ENCODE measurements at places on chromosomes 4 and X. TPM values are rescaled to one million over a fixed set of nuclear protein-coding genes. Genes with fewer than 3 reads are reported as not detected.
A peak's percentile ranks its signal among the peaks of the same experiment; 100 is the strongest.

DNA sequence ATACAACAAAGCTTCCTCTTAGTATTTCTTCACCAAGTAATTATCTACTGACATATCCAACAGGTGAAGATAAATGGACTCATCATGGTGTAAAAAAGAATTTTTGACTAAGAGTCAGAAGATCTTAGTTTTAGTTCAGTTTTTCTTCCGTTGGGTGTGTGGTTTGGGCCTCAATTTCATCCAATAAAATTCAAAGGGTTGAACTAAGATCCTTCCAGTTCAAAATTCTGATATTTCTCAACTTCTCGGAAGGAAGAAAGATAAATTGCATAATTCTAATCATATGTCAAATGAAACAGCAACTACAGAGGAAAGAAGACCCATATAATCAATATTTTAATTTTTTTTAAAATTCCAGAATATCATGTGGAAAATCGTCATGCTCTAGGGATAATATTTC lies 192.7 kb downstream of the SPRY1 start:
- H3K4me1 ChIP-seq, result no peaks in the 10 kb centered on the region
- DNase-seq, result no peak
- H3K36me3 ChIP-seq, result no peaks in the 10 kb centered on the region
- H3K4me3 ChIP-seq, result no peak overlapping the region
- H3K27ac ChIP-seq, result no peak overlapping the region

DNA sequence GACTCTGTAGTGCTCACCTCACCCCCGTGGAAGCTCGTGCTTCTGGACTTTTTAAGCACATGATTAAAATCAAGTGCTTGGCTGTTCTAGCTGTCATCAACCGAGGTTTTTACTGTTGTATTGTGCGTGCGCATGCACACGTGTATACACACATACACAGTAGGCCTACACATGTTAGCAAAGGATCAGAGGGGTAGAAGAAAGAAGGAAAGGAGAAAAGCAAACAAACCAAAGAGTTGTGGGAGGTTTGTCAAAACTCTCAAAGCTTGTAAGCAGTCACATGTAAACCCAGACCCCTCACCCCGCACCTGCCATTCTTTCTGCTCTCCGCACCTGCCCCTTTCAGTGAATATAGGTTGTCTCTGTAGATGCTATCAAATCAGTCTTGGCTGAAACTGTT lies 311.8 kb downstream of the HS3ST1 start:
- no peak for DNase-seq
- no peaks in the 10 kb centered on the region for H3K36me3 ChIP-seq
- no peak overlapping the region for H3K4me3 ChIP-seq
- no peak overlapping the region for H3K27ac ChIP-seq
- no peaks in the 10 kb centered on the region for H3K4me1 ChIP-seq
- peaks cover 3% of the 10 kb centered on the region for H3K27me3 ChIP-seq

GRCh38 chrX:121256647-121257046 lies 209.2 kb downstream of the GLUD2 start:
- H3K4me1 ChIP-seq, result peaks cover 17% of the 10 kb centered on the region
- H3K4me3 ChIP-seq, result no peak overlapping the region
- no peak overlapping the region for H3K27ac ChIP-seq

DNA sequence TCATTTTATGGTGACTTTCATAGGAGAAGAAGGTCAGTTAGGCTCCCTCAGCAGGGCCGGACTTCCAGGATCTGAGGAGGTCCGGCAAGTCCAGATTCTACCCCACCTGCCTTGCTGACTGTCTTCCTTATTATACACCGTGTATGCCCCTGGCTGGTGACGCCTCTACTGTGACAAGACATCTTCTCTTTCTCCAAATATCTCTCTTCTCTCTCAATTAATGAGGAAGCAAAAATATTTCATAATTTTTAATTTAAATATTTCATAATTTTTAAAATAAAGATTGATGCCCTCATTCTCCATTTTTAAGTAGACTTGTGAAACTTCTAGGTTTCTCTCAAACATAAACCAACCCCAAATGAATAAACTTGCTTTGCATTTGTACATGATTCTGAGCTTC lies 202.5 kb downstream of the NSUN7 start:
- no peak overlapping the region for H3K27ac ChIP-seq
- no peak overlapping the region for H3K4me3 ChIP-seq
- DNase-seq, result no peak

- no peak for DNase-seq
- H3K36me3 ChIP-seq, result no peaks in the 10 kb centered on the region
- peaks cover 8% of the 10 kb centered on the region for H3K4me1 ChIP-seq
- no peaks in the 10 kb centered on the region for H3K27me3 ChIP-seq
- no peak overlapping the region for H3K27ac ChIP-seq
Measured at GRCh38 chr4:48939785-48940184, 33.2 kb upstream of the OCIAD2 start.

DNA sequence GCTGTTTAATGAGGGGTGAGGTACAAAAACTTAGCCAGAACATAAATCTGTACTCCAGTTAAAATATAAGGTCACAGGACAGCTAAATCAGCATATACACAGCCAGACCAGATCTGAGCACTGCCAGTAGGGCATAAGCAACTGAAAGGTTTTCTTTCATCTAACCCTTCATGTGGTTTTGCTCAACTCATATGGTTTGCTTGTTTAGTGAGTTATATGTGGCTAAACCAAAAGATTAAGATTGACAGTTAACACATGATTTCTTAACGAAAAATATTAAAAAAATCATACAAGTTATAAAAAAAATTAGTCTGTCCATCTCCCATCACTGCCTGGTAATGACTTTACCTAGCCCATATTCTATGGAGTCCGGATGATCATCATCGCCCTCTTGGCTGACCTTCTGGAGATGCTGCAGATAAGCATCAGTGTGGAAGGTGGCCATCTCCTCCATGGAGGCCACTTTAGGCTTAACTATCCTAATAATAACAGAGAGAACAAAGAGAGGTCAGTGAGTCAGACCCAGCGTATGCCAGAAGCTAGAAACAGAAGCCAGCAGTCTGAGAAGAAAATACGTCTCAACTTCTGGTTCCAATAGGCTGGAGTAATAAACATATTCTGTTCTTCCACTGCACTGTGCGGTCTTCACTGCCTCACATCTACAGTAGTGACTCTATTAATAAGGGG lies 4.1 kb downstream of the HDAC8 start:
- no peak overlapping the region for H3K4me3 ChIP-seq
- H3K27me3 ChIP-seq, result no peaks in the 10 kb centered on the region
- DNase-seq, result no peak
- no peak overlapping the region for H3K27ac ChIP-seq

DNA sequence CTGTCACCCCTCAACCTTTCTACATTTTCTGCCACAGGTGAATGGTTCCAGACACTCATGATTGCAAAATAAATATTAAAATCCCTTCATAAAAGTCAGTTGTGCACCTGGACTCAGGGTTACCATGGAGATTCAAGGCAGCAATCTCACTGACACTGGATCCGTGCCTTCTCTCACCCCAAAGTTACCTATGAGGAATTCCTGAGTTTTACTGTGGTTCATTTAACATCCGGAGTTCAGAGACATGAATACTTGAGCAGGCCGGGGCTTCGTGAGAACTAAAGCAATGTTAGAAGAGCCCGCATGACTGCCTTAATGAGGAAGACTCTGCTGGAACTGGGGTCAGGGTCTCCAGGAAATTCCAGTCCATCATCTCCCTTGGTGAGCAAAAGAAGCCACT lies 12.5 kb upstream of the CLNK start:
- no peaks in the 10 kb centered on the region for H3K36me3 ChIP-seq
- no peaks in the 10 kb centered on the region for H3K27me3 ChIP-seq
- H3K4me3 ChIP-seq, result no peak overlapping the region
- no peak for DNase-seq
- no peak overlapping the region for H3K27ac ChIP-seq

DNA sequence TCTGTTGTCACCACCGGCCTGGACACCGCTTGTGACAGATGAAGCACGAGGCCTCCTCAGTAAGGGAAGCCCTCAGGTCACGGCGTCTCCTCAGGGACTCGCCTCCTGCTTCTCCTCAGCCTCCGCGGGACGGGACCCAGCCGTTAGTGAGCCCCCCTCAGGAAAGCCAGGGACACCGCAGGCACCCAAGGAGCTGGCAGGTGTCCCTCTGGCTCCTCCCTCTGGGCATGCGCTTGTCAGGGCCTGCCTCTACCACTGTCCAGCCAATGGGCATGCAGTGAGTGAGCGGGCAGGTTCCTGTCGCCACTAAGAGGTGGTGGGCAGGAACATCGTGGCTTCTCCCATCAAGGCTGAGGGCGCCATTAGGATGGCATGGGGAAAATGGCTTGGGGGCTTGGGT lies 23.5 kb upstream of the CT55 start:
- no peak for DNase-seq
- no peaks in the 10 kb centered on the region for H3K36me3 ChIP-seq
- H3K27me3 ChIP-seq, result no peaks in the 10 kb centered on the region

DNA sequence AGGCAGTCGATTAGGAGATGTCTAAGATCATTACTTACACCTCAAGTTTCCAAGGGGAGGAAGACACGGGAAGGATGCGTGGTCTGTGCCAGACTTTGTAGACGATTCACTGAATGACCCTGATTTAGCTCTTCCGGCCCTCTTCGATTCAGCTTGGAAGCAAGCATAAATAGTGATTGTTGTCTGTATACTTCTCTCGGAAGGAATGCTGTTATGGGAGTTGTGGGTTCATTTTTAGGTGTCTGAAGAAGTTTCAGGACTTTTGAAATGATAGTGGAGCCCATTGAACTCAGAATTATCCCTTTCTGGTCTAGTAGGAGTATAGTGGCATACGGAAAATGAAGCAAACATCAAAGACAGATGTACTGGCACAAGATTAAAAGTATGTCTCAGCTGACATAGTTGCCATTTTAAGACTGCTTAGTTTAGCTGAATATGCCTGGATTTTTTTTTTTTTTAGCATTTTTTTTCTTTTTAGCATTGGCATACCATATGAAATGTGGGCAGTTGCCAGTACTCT lies 1.0 kb upstream of the ANKRD17 start:
- H3K27ac ChIP-seq, result peak overlapping the region; percentile 100
- peaks cover 24% of the 10 kb centered on the region for H3K36me3 ChIP-seq
- DNase-seq, result peak; percentile 41
- peak overlapping the region; percentile 98 for H3K4me3 ChIP-seq
- H3K4me1 ChIP-seq, result peaks cover 44% of the 10 kb centered on the region
- H3K27me3 ChIP-seq, result no peaks in the 10 kb centered on the region

DNA sequence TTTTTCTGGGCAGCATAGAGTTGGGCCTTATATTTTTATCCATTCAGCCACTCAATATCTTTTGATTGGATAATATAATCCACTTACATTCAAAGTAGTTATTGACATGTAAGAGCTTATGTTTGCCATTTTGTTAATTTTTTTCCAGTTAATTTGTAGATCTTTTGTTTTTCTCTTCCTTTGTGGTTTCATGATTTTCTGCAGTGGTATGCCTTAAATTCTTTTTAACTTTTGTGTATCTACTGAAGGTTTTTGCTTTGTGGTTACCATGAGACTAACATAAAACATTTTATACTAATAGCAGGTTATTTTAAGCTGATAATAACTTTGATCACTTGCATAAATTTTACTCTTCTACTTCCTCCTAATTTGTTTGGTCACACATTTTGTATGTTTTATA lies 140.8 kb upstream of the GATB start:
- no peak overlapping the region for H3K4me3 ChIP-seq
- H3K4me1 ChIP-seq, result no peaks in the 10 kb centered on the region
- H3K27ac ChIP-seq, result no peak overlapping the region
- peaks cover 3% of the 10 kb centered on the region for H3K36me3 ChIP-seq
- no peak for DNase-seq

Gene CRLF2
- 1.8 TPM for total RNA-seq

Gene FHDC1
- total RNA-seq, result 0.07 TPM

Gene CPE
- total RNA-seq, result not detected

Gene GABRE
- not detected for total RNA-seq

Gene RAB40A
- not detected for total RNA-seq
